ENCODE measurements at places on chromosomes 4 and X.

GRCh38 chrX:45783002-45783401 lies 582.3 kb upstream of the DIPK2B start:
- no peak for DNase-seq

- no peak for DNase-seq
Measured at GRCh38 chr4:2254665-2255500, 7.0 kb downstream of the MXD4 start.

DNA sequence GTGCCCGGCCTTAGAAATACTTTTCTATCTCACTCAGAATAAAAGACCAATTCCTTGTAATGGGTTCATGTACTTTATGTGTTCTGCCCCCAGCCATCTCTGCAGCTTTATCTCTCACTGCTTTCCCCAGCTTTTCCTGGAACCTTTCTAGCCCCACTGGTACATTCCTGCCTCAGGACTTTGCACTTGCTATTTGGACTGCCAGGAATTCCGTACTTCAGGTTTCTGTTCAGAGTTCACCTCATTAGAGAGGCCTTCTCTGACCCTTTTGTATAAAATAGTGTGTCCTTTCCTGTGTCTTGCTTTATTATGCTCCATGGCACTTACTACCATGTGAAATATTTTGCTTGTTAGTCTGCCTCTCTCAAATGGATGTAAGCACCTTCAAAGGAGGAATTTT lies 112.5 kb downstream of the PDLIM5 start:
- DNase-seq, result no peak

- DNase-seq, result no peak
Measured at GRCh38 chrX:7143941-7144525, 3.5 kb upstream of the STS start.

- no peak for DNase-seq
Measured at GRCh38 chr4:94892051-94892450, 134.3 kb downstream of the BMPR1B start.

DNA sequence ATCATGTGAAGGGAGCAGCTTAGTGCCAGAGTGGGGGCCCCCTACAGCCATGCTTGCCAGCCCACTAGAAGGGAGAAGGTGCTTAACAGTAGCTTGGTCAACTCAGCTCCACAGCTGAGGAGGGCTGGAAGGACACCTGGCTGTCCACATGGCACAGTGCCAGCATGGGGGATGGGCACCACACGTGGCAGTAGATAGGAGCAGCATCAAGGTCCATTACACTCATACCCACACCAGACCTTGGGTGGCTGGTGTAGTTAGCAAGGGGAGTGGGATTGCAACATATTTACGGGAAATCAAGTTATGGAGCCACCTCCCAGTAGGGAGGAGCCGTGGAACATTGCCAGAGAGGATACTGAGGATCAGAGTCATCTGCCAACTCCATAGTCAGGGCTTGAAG lies 37.9 kb upstream of the SLC4A4 start:
- DNase-seq, result no peak

- no peak for DNase-seq
Measured at GRCh38 chr4:101414496-101414895, 67.2 kb upstream of the PPP3CA start.

DNA sequence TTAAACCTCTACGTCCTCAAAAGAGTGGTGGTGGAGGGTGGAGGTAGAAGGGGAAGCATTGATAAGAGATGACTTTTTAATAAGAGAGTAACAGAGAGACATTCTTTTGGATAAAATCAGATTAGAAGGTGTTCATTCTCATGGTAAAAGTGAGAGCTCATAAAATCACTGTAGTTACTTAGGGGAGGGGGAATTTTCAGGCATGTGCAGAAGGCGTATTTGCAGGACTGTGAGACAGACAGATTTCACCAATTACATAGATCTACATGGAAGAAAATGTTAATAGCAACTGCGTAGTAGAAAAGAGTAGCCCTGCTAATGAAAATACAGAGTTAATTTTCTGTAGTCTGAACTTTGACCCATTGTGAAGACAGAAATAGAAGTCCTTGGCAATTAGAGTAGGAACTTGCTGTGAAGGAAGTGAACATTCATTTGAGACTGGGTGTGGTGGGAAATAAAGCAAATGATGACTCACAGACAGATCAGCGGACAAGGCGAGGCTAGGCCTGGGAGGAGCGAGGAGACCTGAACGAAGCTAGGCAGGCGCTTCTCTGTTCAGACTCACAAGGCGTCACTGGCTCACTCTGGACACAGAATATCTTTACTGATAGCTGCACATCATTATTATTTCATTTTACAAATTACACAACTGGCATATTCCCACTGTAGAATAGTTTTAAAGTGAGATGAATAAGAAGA lies 57.2 kb upstream of the FAM9C start:
- DNase-seq, result peak; percentile 68

DNA sequence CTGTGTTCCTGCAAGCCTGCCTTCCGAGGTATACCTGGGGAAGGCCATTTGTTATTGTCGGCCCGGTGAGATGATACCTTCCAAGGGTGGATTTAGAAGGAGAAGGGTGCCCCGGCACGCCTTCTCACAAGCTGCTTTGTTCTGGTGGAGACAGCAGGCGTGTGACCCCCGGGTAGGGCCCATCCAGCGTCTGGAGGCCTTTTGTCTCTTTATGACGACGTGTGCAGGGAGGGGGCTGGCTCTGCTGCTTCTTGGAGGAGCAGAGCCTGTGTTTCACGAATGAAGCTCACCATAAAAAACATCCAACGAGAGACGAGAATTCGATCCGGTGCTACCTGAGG lies 45.3 kb downstream of the SHOX start:
- DNase-seq, result no peak

- no peak for DNase-seq
Measured at GRCh38 chr4:2061186-2062131, 2.3 kb downstream of the NAT8L start.

DNA sequence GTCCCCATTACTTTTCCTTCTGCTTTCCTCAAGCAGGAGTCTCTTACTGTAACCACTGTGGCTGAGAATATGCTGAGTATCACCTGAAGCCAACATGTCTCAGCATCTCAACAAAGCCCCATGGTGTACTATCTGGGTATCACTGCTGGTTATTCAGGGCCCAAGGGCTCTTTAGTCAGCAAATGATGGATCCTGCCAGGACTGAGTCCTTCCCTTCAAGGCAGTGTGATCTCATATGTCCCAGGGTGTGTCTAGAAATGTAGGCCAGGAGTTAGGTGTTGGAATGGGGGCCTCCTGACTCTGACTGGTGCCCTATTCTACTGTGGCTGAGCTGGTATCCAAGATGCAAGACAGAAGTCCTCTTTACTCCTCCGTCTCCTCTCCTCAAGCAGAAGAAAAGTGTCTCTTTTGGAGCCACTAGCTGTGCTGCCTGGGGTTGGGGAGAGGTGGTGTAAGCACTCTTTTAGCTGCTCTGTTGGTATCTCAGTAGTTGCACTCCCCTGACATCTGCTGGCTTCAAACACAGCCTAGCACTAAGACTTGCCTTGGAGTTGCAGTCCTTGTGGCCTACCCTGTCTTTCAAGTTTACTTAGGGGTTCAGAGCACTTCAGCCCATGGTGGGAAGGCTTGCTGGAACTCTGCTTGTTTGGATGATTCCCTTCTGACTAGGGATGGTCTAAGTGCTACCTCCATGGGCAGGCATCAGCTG lies 28.6 kb downstream of the OCIAD2 start:
- DNase-seq, result no peak

- no peak for DNase-seq
Measured at GRCh38 chr4:180304321-180304720, 1938.9 kb upstream of the TENM3 start.

GRCh38 chr4:123987408-123987807 lies 590.8 kb downstream of the SPRY1 start:
- no peak for DNase-seq

DNA sequence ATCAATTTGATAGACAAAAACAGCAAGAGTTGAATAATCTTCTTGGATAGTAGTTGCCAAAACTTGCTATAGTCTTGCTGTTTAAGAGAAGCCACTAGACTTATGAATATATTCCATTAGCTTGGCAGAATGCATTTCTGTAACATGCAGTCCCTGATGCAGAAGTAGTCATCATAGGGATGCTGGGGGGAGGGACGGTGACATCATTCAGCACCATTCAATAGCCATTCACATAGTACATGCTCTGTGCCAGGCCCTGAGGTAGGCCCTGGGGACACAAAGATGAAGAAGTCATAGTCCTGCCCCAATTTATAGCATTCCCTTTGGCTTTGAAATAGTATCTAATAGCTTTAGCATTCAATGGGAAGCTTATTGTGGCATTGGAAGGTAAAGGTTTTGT lies 185.5 kb upstream of the AFF2 start:
- no peak for DNase-seq

DNA sequence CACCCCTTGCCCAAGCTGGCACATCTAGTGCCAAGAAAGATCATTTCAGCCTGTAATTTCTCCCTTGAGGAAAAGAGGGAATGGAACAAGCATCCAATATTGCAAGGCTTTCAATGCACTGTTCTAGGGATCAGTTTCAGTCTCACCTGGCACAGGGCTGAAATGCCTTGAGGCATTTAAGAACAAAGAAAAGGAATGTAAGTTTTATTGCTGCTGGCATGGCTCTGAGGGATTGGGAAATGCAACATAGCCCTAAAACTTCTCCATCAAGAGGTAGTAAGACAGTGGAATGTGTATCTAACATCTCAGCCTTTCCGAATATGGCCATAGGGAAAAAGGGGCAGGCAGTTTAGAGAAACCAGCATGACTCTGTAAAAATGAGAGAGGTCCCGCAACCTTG lies 732.6 kb upstream of the LCORL start:
- no peak for DNase-seq

DNA sequence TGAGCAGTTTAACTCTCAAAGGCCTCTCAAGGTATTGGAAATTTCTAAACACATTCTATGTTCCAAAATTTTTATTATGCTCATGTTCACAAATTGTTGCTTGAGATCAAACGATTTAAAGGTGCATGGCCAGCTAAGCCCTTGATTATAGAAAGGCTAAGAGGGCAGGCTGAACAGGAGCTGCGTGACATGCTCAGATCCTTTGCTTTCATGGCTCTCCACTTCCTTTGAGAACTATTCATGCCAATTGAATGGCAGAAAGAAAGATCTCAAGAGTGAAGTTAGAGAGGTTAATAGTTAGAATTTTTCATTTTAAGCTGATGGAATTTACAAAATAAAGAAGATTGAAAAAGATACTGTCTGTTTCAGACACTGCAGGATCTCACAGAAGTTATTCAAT lies 594 bp downstream of the LRIT3 start:
- DNase-seq, result no peak

DNA sequence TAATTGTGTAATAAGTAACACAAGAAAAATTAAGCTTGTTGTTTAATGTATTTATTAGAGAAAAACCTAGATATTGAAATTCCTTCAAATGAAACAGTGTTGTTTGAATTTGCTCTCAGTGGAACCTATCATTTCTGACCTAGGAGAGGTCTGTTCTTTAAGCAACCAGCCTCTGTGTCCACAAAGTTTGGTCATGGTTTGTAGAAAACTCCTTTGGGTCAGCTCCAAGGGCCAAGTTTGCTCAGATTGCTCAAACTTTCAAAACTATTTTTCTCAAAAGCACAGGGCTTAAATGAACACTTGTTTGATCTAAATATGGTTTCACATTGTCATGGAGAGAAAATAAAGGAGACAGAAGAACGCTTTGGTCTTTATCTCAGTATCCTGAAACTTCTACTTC lies 29.6 kb upstream of the RPL34 start:
- no peak for DNase-seq

DNA sequence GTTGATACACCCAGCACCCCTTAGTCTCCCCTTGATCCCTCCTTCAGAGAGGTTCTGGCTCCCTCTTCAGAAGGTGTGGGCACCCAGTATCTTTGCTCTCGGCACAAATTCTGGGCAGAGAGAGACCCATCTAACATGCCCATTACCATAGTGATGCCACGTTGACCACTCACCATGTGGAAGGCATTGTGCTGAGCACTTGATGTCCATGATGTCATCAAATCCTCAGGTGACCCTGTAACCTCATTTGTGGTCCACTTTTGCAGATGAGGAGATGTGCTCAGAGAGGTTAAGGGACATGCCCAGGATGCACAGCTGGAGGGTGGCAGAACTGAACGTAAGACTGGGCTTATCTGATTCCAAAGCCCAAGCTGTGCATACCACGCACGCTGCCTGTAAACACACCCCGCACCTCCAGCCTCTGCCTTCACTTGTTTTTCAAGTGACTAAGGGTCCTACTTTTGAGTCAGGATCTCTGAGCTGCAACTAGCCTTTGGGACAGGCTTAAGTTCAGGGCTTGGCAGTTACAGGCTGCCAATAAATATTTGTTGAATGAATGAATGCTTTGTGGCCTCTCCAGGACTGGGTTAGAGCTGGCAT lies 55.2 kb downstream of the HTRA3 start:
- DNase-seq, result no peak

- no peak for DNase-seq
Measured at GRCh38 chr4:40281913-40282312, 53.2 kb upstream of the CHRNA9 start.

- no peak for DNase-seq
Measured at GRCh38 chr4:139245590-139245989, 34.4 kb downstream of the MGARP start.

GRCh38 chr4:154658680-154659405 lies 46.4 kb upstream of the FGG start:
- peak; percentile 19 for DNase-seq

DNA sequence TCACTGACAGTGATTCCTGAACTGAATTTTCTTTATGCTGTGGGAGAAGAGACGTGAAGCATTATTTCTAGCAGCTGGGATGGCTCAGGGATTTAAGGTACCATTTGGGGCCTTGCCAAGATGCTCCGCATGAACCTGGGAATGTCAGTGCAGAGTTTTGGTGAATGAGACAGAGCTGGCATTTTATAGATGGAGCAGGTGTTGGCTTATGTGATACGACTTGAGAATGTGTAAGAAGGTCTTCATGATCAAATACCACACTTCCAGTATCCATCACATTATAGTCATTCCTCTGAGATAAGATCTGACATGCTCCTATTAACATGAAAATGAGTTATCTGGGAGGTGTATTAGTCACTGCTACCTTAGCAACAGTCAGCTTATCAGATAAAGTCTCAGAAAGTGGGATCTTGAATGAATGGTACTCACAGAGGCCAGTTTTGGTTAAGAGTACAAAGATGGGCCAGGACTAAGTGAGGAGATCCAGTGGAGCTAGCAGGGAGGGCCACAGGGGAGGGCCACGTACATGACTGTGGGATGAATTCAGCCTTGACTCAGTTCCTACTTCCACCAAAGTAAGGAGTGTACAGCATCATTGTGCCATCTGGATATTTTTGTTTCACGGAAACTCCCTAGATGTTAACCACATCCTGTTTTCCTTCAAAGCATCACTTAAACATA lies 116.7 kb downstream of the SPCS3 start:
- no peak for DNase-seq

- DNase-seq, result no peak
Measured at GRCh38 chr4:165991325-165992180, 118.5 kb downstream of the TLL1 start.

GRCh38 chrX:107731831-107732502 lies 43.6 kb downstream of the TSC22D3 start:
- DNase-seq, result no peak

DNA sequence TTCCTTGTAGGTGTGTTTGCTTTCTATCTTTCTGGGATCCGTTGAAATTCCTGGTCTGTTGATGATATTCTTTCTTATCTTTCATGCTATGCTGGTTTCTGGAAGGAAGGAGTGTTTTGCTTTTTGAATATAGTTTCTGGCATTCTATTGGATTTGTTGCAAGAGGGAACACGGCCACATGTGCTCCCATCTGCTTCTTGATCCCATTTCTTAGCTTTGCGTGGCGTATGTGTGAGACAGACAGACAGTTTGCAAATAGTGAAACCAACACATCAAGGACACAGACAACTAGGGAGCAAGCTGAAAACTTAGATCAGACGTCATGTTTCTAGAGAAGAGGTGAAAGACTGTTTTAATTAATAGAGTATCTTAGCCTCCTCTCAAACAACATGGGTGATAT lies 261.9 kb upstream of the PUDP start:
- DNase-seq, result no peak

All from muscle of arm (tissue), 14 donors.